Foreskin keratinocyte (primary cell): ENCODE measurements at places on chromosomes 5 and 9.

GRCh38 chr5:178429491-178430185 lies 160.6 kb downstream of the COL23A1 start:
- no peak for DNase-seq

- no peak for DNase-seq
Measured at GRCh38 chr9:130639866-130640555, 24.4 kb upstream of the PRDM12 start.

DNA sequence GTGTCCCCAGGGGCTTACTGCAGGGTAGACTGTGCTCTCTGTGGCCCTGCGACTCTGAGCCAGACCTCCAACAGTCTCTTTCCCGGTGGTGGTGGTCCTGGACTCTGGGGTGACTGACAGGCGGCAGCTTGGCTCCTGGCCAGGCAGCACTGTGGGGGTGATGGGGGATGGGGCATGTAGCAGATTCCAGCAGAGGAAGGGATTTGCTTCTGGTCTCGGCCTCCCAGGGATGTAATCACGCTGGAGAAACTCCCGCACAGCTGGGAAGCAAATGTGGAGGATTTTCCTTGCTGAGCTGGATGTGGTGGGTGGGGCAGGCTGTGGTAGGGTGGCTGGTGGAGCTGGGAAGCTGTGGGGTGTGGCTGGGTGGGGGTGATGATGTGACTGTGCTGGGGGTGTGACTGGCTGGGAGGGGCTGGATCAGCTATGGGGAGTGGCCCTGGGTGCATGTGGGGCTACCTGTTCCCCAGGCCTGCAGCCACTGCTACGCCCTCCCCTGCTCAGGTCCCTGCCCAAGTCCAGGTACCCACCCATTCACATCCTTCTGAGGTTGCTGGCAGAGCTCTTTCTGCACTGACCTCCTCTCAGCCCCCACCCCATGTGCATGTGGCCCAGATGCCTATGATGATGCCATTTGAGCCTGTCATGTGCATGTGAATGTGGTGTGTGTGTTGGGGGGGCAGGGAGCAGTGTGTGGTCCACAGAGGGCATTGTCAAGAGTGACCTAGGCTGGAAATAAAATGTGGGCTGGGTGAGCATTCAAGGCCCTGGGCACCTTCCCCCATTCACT lies 3.8 kb downstream of the NDST1 start:
- peak; percentile 43 for DNase-seq

DNA sequence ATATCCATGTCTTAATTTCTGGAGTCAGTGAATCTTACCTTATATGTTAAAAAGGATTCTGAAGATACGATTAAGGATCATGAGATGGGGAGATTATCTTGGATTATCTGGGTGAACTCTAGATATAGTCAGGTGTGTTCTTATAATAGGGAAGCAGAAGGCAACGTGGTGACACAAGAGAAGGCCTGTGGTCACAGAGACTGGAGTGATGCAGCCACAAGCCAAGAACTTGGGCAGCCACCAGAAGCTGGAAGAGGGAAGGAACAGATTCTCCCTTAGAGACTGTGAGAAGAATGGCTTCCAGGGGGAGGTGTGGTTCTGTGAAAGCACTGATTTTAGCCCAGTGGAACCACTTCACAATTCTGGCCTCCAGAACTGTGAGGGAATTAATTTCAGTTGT lies 177.4 kb downstream of the ELAVL2 start:
- no peak for DNase-seq

- no peak for DNase-seq
Measured at GRCh38 chr5:68455216-68455615, 239.7 kb downstream of the PIK3R1 start.

- DNase-seq = no peak
Measured at GRCh38 chr9:136170006-136170901, 34.7 kb downstream of the LHX3 start.

- no peak for DNase-seq
Measured at GRCh38 chr9:19488721-19489120, 79.9 kb downstream of the ACER2 start.

DNA sequence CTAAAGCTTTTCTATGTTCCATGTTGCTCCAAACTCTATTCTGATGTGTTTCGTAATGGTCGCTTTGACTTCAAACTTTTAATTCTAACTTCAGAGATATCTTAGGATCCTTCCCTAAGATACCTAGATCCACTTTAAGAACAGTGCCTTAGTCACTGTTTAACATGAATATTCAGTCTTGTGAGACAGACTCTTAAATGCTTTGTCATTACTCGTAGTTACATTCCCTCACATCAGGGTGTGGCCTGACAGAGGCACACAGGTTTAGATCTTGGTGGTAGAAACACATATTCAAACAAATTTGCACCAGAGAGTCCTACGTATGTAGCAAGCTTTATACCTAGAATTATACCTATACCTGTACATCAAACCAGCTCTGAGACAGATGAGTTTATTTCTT lies 687.0 kb upstream of the C9orf72 start:
- peak; percentile 54 for DNase-seq

DNA sequence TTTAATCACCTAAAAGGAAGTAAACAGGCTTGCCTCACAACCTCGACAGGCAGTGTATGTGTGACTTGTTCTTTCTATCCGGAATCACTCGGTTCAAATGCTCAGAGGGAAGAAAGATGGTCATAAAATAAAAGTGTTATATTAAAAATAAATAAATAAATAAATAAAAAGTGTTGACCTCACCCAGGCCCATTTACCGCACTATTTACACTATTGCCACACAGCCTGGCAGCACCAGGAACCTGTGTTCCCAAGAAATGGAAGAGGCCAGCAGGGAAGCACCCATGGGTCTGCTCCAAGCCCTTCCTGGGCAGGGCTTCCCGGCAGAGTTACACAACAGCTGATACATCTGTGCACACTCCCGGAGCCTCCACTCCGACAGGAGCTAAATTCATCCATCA lies 127.9 kb downstream of the EFNA5 start:
- DNase-seq = peak; percentile 58

DNA sequence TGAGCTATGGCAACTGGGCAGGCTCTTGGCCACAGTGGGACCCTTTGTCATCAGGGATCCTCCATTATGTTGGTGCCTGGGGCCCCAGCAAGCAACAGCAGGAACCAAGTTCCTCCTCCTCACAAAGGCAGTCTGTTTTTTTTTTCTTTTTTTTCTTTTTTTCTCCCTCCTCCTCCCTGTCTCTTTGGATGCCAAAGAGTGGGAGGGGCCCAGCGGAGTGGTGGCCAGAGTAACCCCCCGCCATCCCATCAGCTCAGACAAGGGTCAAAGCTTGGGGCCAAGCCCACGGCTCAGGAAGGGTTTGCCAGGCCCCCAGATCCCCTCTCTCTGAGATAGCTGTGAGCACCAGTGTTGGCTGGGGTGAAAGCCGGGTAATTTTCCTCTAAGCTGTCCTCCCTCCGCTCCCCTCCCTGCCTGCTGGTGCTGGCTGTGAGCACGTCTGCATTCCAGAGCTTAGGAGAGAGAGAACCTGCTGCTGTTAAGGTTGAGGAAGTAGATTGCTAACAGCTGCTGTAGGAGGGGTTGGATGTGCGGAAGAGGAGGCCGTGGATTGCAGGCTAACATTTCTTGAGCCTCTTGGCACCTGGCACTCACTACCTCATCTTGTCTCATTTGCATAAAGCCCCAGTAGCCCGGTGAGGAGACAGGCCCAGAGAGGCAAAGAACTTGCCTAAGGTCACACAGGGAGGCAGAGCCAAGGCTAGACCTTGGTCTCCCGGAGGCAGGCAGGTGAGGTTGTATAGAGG lies 21.2 kb downstream of the GSN start:
- peak; percentile 92 for DNase-seq
